ENCODE measurements at places on chromosomes 4 and X.

DNA sequence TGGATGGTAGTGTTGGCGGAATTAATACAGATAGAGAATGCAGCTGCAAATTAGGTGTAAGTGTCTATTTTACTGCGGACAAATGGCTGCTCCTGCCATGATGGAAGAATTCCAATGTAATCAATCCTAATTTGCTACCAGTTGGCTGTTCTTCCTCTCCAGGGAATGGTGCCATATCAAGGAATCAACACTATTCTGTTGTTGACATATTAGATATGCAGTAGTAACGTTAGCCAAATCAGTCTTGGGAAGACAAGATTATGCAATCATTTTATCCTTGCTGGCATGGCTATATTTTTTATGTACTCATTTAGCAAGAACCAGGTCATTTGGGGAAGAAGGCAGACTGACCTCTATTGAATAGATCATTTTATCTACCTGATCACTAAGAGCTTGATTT lies 271.2 kb upstream of the AGA start:
- DNase-seq = no peak

- no peak for DNase-seq
Observed at GRCh38 chr4:54729256-54729655, 71.5 kb downstream of the KIT start.

DNA sequence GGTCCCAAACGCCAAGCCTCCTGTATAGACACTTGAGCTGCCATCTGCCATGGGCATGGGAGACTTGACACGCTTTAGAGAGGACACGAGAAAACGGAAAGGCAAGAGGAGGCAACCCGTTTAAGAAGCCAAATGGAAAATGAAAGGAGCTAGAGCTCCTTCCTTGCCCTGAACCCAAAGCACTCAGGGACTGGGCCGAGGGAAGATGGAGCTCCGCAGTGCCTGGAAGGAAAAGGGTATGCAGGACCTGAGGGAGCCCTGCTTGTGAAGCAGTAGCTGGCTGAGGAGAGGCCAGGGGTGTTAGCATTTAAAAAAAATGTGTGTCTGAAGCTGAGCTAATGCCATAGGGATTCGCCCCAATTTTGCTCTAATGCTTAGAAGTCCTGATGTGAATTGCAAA lies 15.1 kb downstream of the MCF2 start:
- DNase-seq = no peak

- DNase-seq = no peak
Observed at GRCh38 chrX:24424948-24425347, 40.1 kb upstream of the PDK3 start.

DNA sequence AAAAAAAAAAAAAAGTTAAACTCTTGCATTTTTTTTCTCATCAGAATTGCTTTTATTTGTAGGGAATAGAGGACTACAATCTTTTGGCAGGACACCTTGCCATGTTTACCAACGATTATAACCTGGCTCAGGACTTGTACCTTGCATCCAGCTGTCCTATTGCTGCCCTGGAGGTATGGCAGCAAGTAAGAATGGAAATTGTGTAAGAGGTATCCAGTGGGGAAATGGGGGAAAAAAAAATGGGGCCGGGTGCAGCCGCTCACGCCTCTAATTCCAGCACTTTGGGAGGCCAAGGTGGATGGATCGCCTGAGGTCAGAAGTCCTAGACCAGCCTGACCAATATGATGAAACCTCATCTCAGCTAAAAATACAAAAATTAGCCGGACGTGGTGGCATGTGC lies 49.8 kb downstream of the WDR19 start:
- no peak for DNase-seq

GRCh38 chr4:90457817-90458216 lies 330.6 kb downstream of the CCSER1 start:
- DNase-seq = no peak

DNA sequence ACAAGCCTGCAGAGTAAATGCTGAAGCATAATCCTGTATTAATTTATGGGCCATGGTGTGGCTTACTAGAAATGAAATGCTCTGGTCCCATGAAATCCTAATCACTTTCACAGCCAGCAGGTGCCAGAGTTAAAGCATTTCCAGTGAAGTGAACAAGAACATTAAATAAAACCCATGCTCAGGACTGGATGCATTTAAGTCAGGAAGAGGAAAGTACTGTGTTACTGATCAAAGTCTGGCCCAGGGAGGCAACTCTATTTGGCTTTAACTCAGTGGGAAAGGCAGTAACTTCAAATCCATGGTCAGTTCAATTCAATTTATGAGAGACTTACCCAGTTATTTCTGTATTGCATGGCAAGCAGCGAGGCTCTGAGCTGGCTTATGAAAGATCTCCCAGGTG lies 29.2 kb downstream of the AGA start:
- no peak for DNase-seq

Data from NCI-H510A (cell line).